ENCODE measurements at places on chromosomes 4 and X. TPM values are rescaled to one million over a fixed set of nuclear protein-coding genes. Genes with fewer than 3 reads are reported as not detected.
A peak's percentile ranks its signal among the peaks of the same experiment; 100 is the strongest.

Gene MAGEA11
- not detected for total RNA-seq

Gene ADD1
- 192 TPM for total RNA-seq

Gene SPANXB1
- not detected for total RNA-seq

Gene PHOX2B
- total RNA-seq = not detected

Gene ATP8A1
- 23.3 TPM for total RNA-seq

Gene MAGEB2
- total RNA-seq = not detected

Gene ITGB1BP2
- 3.7 TPM for total RNA-seq

Gene MSX1
- 0.24 TPM for total RNA-seq

Gene LGI2
- not detected for total RNA-seq

Gene TRIML1
- total RNA-seq = not detected

DNA sequence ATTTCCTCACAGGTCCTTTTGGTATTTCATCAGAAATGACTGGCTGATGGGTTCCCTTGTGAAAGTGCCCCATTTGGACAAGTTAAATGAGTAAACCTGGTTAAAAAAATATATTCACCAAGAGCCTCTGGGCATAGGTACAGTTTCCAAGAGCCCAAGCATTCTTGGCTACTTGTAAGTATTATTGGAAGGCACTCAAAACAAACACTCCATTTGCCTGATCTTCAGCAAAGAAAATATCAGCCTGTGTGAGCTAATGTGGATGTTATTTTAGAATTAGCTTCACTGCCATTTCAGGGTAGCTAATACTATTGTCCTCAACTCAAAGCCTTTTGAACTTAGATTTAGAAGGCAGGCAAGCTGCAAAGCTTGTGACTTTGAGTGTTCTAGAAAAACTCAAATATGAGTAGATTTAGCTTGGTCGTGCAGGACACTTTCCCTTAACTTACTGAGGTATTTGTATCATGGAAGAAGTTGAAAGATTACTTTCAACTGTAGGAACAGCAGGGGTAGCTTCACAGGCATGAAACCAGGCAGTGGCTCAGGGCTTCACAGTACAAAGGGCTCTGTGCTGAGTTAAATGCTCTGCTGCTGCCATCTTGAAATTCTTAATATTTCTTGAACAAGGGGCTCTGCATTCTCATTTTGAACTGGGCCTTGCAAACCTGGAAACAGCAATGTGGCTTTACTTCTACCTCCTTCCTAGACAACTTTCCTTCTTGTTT, 177.2 kb downstream of the AMELX start:
- H3K27me3 ChIP-seq = no peaks in the 10 kb centered on the region

DNA sequence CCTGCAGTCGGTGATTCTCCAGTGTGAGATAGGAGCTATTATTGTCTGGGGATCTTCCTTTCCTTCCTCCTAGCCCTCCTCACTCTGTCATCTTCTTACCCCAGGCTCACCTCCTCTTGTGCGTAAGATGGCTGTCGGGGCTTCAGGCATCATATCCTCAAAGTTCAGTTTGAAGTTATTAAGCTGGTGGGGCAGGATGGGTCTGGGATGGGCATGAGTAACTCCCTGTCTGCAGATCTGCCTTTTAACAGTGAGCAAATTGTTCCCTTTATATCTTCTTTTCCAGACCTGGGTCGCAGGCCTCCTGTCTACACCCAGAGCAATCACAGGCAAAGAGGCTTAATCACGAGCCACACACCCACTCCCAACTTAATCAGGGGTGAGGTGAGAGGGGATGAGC, 900 bp upstream of the MTMR1 start:
- H3K27me3 ChIP-seq = no peaks in the 10 kb centered on the region
- H3K4me1 ChIP-seq = peaks cover 71% of the 10 kb centered on the region
- H3K36me3 ChIP-seq = no peaks in the 10 kb centered on the region
- H3K4me3 ChIP-seq = peak overlapping the region; percentile 76

DNA sequence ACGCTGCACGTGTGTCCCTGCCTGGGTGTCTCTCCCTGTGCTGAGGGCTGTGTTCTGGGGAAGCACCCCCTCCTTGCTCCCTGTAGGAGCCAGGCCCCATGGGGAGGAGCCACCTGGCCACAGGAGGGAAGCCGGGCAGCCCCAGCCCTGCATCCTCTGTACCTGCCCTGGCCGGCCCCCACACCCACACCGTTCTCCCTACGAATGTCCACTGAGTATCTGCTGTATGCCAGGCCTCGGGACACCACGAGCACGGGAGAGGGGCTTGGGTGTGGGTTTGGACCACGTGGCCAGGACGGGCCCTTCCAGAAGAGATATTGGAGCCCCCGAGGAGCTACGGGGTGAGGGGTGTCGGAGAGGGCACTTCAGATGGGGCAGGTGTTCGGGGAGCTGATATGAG, 6.3 kb downstream of the FGFRL1 start:
- no peak overlapping the region for H3K27ac ChIP-seq
- DNase-seq = no peak
- no peaks in the 10 kb centered on the region for H3K36me3 ChIP-seq
- H3K4me1 ChIP-seq = peaks cover 2% of the 10 kb centered on the region
- H3K27me3 ChIP-seq = no peaks in the 10 kb centered on the region

DNA sequence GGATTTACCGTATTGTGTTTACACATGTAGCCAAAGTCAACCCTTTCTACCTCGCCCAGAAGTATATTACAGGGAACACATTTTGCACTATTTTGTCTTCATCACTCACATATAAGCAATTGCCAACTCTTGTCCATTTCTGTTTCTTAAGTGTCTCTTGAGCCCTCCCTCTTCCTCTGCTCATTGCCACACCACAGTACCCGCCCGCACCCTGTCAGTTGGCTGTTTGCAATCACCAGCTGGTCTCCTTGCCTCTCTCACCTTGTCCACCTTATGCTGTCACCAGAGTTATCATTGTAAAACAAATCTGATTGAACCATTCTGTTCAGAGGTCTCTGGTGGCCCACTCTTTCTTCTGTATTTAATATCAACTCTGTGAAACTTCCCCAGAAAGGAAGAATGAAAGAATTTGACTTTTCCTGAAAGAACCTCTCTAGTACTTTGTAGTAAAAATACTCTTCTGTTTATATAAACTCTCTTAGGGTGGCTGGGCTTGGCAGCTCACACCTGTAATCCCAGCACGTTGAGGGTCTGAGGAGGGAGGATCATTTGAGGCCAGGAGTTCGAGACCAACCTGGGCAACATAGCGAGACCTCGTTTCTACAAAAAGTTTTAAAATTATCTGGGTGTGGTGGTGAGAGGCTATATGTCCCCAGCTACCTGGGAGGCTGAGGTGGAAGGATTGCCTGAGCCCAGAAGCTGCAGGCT, 50.2 kb downstream of the ING2 start:
- H3K4me1 ChIP-seq = no peaks in the 10 kb centered on the region
- no peak overlapping the region for H3K27ac ChIP-seq
- DNase-seq = no peak
- no peaks in the 10 kb centered on the region for H3K27me3 ChIP-seq
- no peaks in the 10 kb centered on the region for H3K36me3 ChIP-seq

- no peaks in the 10 kb centered on the region for H3K36me3 ChIP-seq
- no peaks in the 10 kb centered on the region for H3K27me3 ChIP-seq
- no peak for DNase-seq
- no peaks in the 10 kb centered on the region for H3K4me1 ChIP-seq
These were observed 8.5 kb upstream of the PTTG2 start for GRCh38 chr4:37951461-37952352.

DNA sequence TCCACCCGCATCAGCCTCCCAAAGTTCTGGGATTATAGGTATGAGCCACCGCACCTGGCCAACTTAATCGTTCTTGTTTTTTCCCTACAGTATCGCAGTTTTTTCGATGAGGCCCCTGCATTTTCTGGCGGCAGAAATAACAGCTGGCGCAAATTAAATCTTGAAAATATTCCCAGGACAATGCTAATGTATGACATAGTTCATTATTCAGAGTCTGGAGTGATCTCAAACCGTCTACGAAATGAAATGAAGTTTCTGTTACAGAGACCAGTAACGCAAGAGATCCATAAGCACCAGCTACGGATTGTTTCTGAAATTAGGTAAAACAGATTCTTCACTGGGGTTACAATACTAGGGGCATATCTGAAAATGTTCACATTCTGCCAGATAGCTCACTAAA, 27.3 kb downstream of the CXorf58 start:
- DNase-seq = no peak
- no peaks in the 10 kb centered on the region for H3K27me3 ChIP-seq
- H3K36me3 ChIP-seq = no peaks in the 10 kb centered on the region

- peaks cover 6% of the 10 kb centered on the region for H3K4me1 ChIP-seq
- H3K27ac ChIP-seq = no peak overlapping the region
- no peak overlapping the region for H3K4me3 ChIP-seq
- no peaks in the 10 kb centered on the region for H3K27me3 ChIP-seq
- H3K36me3 ChIP-seq = no peaks in the 10 kb centered on the region
- peak; percentile 41 for DNase-seq
These were observed 16.0 kb downstream of the CCNQ start for GRCh38 chrX:153582896-153583295.

GRCh38 chrX:8811611-8812010, 10.4 kb upstream of the FAM9A start:
- H3K4me1 ChIP-seq = no peaks in the 10 kb centered on the region
- no peaks in the 10 kb centered on the region for H3K36me3 ChIP-seq
- no peak for DNase-seq
- H3K27me3 ChIP-seq = no peaks in the 10 kb centered on the region
- no peak overlapping the region for H3K4me3 ChIP-seq

GRCh38 chr4:27791640-27792039, 931.0 kb downstream of the STIM2 start:
- no peak for DNase-seq
- no peak overlapping the region for H3K4me3 ChIP-seq

DNA sequence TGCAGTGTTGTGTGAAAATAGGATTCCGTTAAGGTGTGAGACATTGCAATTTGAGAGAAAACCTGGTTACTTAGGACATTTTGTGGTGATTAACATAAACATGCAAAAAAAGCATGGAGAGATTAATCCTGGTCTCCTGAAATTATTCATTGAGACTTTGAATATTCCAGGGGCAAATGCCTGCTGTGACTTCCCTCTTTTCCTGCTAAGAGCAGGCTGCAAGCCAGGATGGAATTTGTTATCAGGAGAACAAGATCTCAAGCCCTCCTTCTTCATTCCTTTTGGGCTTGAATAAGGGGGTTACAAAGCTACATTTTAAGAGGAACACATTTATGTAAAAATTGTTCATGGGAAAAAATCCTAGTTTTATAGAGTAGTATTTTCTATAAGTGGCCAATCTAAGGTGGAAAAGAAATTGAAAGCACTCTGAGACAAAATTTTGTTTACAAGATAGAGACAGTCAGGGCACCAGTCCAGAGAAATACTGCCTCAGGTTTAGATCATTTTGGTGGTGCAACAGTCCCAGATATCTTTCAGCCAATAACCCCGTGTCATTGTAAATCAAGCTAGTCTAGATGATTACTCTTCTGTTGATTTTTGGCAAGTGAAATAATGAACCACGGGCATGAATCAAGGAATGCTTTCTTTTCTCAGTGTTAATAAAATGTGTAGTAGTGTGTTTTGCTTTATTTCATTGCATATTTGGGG, 1528.3 kb upstream of the AGA start:
- no peaks in the 10 kb centered on the region for H3K36me3 ChIP-seq
- H3K27ac ChIP-seq = no peak overlapping the region
- no peak for DNase-seq
- H3K4me3 ChIP-seq = no peak overlapping the region

GRCh38 chrX:4450177-4450576, 736.7 kb upstream of the PRKX start:
- no peak for DNase-seq
- no peak overlapping the region for H3K4me3 ChIP-seq
- no peak overlapping the region for H3K27ac ChIP-seq
- no peaks in the 10 kb centered on the region for H3K36me3 ChIP-seq
- H3K27me3 ChIP-seq = no peaks in the 10 kb centered on the region

- peaks cover 19% of the 10 kb centered on the region for H3K4me1 ChIP-seq
- no peak overlapping the region for H3K4me3 ChIP-seq
- H3K36me3 ChIP-seq = no peaks in the 10 kb centered on the region
- no peak for DNase-seq
- H3K27me3 ChIP-seq = no peaks in the 10 kb centered on the region
These were observed 14.0 kb downstream of the RTL5 start for GRCh38 chrX:72117636-72118210.

DNA sequence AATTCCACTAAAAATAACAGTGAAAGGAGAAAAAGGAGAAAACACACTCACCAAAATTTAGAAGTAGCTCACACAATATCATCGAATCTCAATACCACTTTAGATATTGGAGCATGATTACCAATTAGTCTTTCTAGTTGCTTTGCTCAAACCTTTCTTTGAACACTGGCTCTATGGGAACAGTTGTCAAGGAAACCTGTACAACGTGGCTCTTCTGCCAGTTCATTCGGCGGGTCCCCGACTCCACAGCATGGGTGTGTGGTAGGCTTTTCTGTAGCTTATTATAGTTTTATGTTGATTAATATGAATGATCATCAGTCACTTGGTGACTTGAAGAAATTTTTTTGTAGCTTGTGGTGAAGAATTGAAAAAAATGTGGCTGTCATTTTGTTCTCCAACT, 50.2 kb upstream of the TMEM150C start:
- no peak overlapping the region for H3K27ac ChIP-seq
- no peak for DNase-seq
- no peaks in the 10 kb centered on the region for H3K4me1 ChIP-seq
- no peaks in the 10 kb centered on the region for H3K27me3 ChIP-seq
- no peak overlapping the region for H3K4me3 ChIP-seq
- no peaks in the 10 kb centered on the region for H3K36me3 ChIP-seq

DNA sequence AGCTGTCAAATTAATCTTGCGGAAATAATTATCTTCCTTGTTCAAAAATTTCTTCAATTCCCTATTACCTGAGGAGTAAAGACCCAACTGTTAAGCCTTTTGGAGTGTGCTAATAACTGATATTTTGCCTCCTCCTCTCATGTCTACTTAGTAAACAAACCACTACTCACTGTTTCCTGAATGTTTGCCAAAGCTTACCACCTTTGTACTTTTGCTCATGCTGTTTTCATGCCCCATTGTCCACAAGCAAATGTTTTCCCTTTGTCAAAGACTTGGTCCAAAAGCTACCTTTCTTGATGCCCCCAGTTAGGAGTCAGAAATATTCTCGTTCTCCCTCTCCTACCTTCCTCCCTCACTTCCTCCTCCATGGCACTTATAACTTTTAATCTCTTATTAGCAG, 226.1 kb downstream of the ENOX2 start:
- no peak overlapping the region for H3K27ac ChIP-seq
- H3K4me1 ChIP-seq = no peaks in the 10 kb centered on the region
- no peak overlapping the region for H3K4me3 ChIP-seq

DNA sequence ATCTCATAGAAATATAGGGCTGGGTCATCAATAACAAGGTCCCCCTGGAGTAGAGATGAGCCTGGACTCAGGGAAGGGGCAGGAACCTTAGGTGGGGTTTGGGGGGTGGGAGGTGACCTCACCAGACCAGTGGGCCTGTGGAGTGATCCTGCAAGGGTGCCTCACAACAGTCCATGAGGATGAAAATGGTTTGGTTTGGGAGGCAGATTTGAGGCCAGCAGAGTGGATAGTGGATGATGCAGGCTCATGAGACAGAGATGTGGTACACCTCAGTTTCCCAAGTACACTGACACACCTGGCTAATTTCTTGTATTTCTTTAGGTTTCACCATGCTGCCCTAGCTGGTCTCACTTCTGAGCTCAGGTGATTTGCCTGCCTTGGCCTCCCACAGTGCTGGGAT, 18.1 kb upstream of the TRIM60 start:
- H3K27me3 ChIP-seq = no peaks in the 10 kb centered on the region
- no peaks in the 10 kb centered on the region for H3K36me3 ChIP-seq
- no peak for DNase-seq
- H3K4me1 ChIP-seq = no peaks in the 10 kb centered on the region
- no peak overlapping the region for H3K27ac ChIP-seq
- no peak overlapping the region for H3K4me3 ChIP-seq

GRCh38 chr4:83605744-83606172, 69.8 kb downstream of the GPAT3 start:
- H3K27ac ChIP-seq = no peak overlapping the region
- H3K36me3 ChIP-seq = no peaks in the 10 kb centered on the region
- H3K4me3 ChIP-seq = no peak overlapping the region
- DNase-seq = no peak
- H3K4me1 ChIP-seq = no peaks in the 10 kb centered on the region
- no peaks in the 10 kb centered on the region for H3K27me3 ChIP-seq
